ENCODE measurements at places on chromosomes 3 and 15.

GRCh38 chr3:152127058-152127457 lies 141.7 kb upstream of the MBNL1 start:
- DNase-seq, result no peak

GRCh38 chr15:42919799-42920518 lies 619 bp downstream of the TTBK2 start:
- DNase-seq, result no peak

DNA sequence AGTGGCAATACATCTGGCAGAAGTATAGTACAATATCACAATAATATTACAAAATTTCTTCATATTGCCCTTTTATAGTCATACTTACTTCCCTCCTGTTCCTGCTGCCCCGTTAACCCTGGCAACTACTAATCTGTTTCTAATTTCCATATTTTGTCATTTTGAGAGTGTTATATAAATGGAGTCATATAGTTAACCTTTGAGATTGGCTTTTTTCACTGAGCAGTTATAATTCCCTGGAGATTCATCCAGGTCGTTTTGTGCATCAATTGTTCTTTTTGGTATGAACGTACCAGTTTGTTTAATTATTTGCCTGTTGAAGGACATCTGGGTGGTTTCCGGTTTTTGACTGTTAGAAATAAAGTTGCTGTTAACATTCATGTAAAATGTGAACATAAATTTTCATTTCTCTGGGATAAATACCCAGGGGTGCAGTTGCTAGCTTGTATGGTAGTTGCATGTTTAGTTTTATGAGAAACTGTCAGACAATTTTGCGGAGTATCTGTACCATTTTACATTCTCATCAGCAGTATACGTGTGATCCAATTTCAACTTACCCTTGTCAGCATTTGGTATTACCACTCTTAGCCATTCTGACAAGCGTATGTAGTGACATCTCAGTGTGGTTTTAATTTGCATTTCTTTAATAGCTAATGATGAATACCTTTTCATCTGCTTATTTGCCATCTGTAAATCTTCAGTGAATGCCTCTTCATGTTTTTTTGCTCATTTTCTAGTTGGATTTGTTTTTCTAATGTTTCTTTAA lies 32.2 kb upstream of the IL20RB start:
- DNase-seq, result no peak

DNA sequence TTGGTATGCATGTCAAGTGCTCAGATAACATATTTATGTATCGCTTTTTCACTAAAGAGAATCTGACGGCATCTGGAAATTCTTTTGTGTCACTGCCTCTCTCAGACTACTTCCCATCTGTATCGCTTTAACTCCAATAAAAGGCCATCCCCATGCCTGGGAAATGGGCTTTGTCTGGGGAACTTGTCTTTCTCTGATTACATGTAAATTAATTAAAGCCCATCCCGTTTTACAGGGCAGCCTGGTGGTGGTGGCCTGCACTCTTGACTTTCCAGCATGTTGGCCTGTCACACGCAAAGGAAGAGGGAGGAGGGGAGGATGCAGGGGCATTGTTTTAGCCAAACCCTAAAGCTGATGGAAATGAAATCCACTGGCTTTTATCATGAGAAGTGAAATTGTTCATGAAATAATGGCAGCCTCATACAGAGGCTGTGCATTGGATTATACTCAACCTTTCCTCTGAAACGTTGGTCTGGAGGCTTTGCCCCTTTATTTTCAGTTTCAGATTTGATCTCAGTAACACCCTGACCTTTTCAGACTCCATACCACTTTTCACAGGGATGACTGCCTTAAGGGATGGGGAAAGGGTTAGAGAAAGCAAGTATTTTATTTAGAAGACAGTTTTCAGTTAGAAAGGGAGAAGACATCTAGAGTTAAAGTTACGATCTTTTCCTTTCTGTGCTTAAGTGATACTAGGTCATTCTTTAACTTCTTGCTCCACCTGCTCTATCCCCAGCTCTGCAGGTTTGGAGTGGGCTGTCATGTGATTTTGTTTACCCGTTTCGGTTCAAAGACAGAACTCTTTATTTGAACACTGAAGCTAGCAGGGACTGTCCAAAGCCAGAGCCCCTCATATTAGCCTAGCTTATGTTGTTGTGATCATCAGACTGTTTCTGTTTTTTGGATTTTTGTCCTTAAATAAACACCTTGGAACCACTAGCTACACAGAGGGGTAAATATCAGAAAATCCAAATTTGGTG lies 94.6 kb upstream of the CTDSPL start:
- no peak for DNase-seq

DNA sequence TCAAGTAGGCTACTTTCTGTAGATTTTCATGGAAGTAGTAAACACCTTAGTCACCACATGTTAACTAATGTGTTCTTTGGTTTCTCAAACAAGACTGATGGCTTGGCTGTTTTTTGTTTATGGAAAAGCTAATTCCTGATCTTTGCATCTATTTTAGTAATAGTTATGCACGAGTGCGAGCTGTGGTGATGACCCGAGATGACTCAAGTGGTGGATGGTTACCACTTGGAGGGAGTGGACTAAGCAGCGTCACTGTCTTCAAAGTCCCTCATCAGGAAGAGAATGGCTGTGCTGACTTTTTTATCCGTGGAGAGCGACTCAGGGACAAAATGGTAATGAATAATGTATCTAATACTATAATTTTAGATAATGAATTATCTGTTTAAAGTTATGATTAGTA lies 46.6 kb downstream of the SPRED1 start:
- no peak for DNase-seq

DNA sequence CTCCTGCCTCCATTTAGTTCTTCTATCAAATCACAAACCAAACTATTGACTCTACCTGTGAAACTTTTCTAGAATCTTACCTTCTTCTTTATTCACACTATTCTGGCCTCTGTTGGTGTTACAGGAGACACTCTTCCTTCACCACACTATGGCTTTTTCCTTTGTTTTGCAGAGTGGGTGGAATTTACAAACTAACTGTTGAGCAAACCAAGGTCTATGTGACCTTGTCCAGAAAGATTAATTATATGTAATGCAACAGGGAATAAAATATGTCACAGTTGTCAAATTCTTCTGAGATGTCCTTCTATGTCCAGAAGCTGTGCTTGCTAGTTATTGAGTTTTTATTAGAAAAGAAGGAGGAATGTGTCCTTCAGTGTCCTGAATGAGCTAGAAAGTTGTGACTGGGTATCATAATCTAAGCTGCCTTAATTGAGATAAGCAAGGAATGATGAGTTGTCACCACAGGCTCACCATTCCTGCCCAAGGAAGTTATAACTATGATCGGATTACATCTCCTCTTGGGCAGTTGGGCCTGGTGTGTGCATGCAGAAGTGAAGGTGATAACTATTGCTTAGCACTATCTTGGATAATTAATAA lies 21.7 kb downstream of the ARL14 start:
- DNase-seq, result no peak

GRCh38 chr3:72487078-72487765 lies 361.0 kb downstream of the SHQ1 start:
- no peak for DNase-seq

- no peak for DNase-seq
These were observed 203.0 kb downstream of the GHSR start for GRCh38 chr3:172245241-172245640.

DNA sequence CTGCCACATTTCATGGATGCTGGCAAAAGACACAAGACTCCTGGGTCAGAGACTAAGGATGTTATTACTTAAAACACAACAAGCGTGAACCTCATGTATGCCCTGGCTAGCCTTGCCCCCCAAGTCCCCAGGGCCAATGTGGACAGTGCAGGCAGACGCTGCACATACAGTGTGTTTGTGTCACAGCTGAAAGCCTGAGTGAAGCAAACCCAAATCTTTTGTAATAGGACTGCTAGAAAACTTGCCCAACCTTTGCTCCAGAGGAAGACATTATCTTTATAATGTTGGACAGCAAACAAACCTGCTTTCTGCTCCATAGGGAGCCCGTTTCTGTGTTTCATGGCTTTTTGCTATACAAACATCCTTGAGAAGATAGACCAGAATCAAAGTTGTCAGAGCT lies 282.0 kb upstream of the RORA start:
- DNase-seq, result no peak

- DNase-seq, result no peak
These were observed 210.4 kb downstream of the TP63 start for GRCh38 chr3:189841473-189842205.

GRCh38 chr15:23687143-23687470 lies at the start of gene NDN:
Gene NDN (minus strand): TSS chr15:23687305. CDS start chr15:23687217, 88 bp downstream.
- no peak for DNase-seq

- DNase-seq, result no peak
These were observed 44.6 kb downstream of the ANKRD28 start for GRCh38 chr3:15753056-15753710.

DNA sequence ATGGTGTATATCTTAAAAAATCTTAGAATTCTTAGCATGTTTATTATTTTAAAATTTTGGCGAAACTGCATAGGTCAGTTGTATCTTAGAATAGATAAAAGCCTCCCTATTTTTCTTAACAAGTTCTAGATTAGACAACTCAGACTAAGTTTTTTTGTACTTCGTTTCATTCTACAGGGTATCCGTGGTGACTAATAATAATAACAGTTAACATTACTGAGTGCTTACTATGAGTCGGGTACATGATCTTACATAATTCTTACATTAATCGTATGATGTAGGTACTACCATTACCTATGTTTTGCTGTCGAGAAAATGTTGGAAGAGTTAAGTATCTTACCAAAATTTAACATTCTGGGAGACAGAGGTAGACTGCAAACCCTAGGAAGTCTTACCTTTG lies 60.7 kb downstream of the UBE2E2 start:
- no peak for DNase-seq

GRCh38 chr15:90227816-90228772 lies 5.6 kb downstream of the CIB1 start:
- DNase-seq, result no peak

DNA sequence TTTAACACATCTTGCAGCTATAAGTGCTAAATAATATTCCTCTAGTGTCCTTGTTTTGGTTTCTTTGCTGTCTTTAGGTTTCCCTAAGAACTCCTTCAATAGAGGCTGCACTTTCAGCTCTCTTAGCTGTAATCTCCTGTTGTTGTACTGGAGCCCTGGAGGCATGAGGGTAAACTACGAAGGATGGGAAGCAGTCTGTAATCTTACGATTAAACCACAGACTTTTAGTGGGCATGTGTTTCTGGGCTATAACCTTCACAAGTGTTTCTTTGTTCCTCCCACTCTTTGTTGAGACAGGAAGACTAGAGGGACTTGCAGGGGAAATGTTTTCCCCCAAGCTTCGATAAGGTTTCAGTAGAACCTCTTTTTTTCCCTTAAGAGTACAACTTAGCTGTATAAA lies 1058.1 kb downstream of the NSUN3 start:
- DNase-seq, result no peak

DNA sequence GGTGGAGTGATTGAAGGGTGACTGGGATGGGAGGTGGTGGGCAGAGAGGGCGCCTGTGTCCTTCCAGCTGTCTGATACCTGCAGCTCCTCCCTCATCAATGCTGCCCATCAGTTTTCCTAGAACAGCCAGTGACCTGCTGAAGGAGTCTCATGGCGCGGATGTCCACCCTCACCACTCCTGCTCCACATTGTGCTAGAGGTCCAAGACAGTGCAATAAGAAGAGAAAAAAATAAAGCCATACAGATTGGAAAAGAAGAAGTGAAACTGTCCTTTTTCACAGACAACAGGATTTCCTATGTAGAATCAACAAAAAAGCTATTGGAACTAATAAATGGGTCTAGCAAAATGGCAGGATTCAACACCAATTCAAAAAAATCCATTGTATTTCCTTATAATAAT lies 7.4 kb downstream of the ZDHHC19 start:
- DNase-seq, result no peak

GRCh38 chr15:66251065-66251789 lies 2.3 kb downstream of the MEGF11 start:
- DNase-seq, result no peak

- no peak for DNase-seq
These were observed 453.2 kb upstream of the CDIN1 start for GRCh38 chr15:36126194-36126593.

DNA sequence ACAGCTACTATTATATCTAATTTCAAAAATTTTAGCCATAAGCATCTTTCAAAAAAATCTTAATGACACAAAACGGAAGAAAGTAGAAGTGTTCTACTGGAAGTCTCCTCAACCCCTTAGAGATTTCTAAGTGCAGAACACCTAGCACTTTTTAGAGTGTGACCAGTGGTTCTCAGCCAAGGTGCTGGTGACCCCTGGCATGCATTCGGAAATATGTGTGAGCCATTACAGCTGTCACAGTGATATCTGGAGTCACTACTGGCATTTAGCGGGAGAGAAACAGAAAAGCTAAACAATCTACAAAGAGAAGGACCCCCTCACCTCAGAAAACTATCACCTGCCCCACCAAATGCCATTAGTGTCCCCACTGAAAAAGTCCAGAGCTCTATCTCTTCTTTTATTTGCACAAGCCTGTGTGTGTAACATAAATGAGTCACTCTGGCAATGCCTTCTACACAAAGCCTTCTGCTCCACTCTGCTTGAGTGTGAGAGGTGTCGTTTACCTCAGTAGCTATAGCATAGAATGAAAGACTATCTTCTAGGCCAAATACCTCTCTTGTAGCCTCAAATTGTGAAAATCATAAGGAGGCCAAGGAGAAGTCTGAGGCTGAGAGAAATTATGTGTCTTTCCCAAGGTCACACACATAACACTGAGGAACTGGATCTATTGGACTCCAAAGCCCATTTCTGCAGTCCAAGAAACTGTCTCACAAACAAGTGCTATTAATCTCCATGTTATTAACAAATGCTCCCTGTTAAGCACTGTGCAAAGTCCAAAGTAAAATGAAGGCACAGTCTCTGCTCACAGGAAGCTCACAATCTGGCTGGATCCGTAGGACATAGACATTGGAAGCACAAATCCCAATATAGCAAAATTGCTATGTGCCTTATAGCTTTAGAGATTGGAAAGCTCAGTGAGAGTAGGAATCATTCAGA lies 28.5 kb upstream of the KCNMB2 start:
- DNase-seq, result no peak

- no peak for DNase-seq
These were observed 21.4 kb upstream of the CSPG4 start for GRCh38 chr15:75733761-75734651.

DNA sequence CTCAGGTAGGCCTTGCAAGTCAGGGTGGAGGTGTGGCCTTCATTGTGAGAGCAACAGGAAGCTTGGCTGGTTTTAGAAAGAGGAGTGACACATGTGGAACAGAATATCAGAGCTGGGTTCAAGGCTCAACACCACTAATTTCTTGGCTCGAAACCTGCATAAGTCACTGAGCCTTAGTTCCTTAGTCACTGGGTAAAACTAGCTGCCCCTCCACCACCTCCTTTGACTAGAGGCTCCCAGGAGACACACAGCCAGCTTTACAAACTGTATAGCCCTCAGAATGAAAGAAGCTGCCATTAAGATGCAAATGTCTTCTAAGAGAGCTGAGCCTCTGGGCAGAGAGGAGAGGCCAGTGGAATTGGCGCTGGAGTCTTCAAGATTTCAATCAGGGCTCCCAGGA lies 67.7 kb downstream of the CERS3 start:
- no peak for DNase-seq

GRCh38 chr3:48656061-48656840 lies 6.4 kb downstream of the CELSR3 start:
- DNase-seq, result no peak

DNA sequence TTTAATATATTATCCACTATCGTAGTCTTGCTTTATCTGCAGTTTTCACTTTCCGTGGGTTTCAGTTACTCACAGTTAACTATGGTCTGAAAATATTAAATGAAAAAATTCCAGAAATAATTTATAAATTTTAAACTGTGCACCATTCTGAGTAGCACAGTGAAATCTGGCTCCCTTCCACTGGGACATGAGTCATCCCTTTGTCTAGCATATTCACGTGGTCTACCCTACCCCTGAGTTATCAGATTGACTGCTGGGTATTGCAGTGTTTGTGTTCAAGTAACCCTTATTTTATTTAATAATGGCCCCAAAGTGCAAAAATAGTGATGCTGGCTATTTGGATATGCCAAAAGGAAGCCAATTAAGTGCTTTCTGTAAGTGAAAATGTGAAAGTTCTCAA lies 539.5 kb upstream of the AGTR1 start:
- DNase-seq, result no peak
